HFF-Myc (cell line): ENCODE measurements at places on chromosomes 3 and 15.
A peak's percentile ranks its signal among the peaks of the same experiment; 100 is the strongest.

- peak; percentile 39 for DNase-seq
Observed at GRCh38 chr15:62306851-62307504, 141.9 kb upstream of the C2CD4B start.

- no peak for DNase-seq
Observed at GRCh38 chr3:171267104-171267503, 193.1 kb downstream of the TNIK start.

- DNase-seq = no peak
Observed at GRCh38 chr15:63474810-63475316, 29.5 kb upstream of the USP3 start.

DNA sequence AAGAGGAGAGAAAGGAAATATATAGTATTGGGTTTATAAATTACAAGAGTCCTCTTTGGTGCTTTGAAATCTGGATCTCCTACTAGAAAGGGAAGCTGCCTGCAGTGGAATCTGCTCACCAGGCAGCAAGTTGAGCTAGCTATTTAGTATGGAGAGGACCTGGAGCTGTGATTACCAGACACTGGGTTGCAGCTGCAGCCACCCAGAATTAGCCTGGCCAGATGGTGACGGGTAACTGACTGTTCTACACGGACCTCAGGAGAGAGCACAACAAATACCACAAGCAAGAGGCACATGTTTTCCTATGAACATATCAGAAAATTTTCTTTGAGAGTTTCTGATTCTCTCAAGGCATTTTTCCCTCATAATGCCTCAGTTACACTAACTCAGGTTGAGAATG, 46.5 kb downstream of the SYNPR start:
- no peak for DNase-seq

- DNase-seq = no peak
Observed at GRCh38 chr3:153830552-153830951, 290.6 kb upstream of the ARHGEF26 start.

- DNase-seq = peak; percentile 30
Observed at GRCh38 chr3:14358426-14359211, 43.8 kb upstream of the SLC6A6 start.

GRCh38 chr3:38623539-38623938, 25.9 kb downstream of the SCN5A start:
- DNase-seq = no peak

DNA sequence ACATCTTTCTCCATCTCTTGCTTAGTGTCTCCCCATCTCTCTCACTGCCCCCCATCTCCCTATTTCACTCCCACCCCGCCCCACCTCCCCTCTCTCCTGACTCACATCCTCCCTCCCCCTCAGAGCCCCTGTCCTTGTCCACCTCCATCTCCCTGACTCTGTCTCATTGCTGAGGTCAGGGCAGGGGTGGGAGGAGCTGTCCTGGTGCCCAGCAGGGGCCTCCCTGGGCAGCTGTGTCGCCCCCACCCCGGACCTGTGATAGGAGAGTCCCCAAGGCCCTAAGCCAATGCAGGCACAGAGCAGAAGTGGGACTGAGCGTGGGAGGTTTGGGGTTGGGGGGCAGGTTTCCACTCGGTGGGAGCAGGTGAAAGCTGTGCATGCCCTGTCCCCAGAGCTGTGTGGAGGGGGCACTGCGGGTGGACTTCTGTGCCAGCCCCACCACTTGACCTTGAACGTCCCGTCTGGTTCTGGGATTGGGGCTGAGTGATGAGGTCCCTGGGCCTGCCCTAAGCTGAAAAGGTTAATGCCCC, 210.8 kb downstream of the TBC1D2B start:
- no peak for DNase-seq

DNA sequence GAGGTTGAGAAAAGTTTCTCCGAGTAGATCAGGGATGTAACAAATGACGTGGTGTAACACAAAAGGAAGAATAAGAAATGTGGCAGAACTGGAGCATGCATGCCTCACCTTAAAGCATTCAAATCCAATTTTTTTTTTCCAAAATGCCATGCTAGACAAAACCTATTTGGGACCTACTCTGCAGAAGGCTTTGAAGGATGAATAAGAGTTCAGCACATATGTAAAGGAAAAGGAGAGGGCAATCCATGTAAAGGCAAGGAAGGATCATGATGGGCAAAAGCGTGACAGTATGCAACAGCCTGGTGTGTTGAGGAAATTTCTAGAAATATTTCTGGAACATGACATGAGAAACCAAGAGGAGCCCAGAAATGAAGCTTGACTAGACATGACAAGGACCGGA, 116.4 kb downstream of the OXNAD1 start:
- DNase-seq = no peak
